Articular chondrocyte of knee joint (primary cell): ENCODE measurements at places on chromosomes 16 and 17. TPM values are rescaled to one million over a fixed set of nuclear protein-coding genes. Genes with fewer than 3 reads are reported as not detected.

Gene SCGB1C2
- not detected in 2 replicates for total RNA-seq

Gene TBC1D3G
- not detected in 2 replicates for total RNA-seq

Gene HP
- 0.11 TPM in 1 of 2 replicates, not detected in the other for total RNA-seq

Gene OR4D1
- total RNA-seq = not detected in 2 replicates

Gene TEFM
- total RNA-seq = 16.8 and 19.3 TPM in 2 replicates

Gene SYNGR3
- 0.26 and 0.76 TPM in 2 replicates for total RNA-seq

Gene PRDM7
- total RNA-seq = not detected in 2 replicates

Gene WDR81
- total RNA-seq = 21.4 and 27.4 TPM in 2 replicates

Gene SKAP1
- total RNA-seq = not detected in 2 replicates

Gene SNAI3
- not detected in 2 replicates for total RNA-seq

Gene SLC47A1
- 10.2 and 14.9 TPM in 2 replicates for total RNA-seq

Gene MARCHF10
- not detected in 2 replicates for total RNA-seq

Gene ARL4D
- total RNA-seq = 21.6 and 28.4 TPM in 2 replicates

Gene HS3ST3B1
- total RNA-seq = 4.6 and 6.3 TPM in 2 replicates

Gene KRTAP4-4
- total RNA-seq = not detected in 2 replicates

Gene ABCC11
- 0.13 and 0.43 TPM in 2 replicates for total RNA-seq

Gene C1QTNF8
- 0.65 TPM in 1 of 2 replicates, not detected in the other for total RNA-seq

Gene LGALS9B
- total RNA-seq = not detected in 2 replicates

Gene GAST
- total RNA-seq = not detected in 2 replicates

Gene ALOXE3
- not detected in 2 replicates for total RNA-seq

Gene ZNF385C
- total RNA-seq = not detected in 2 replicates

Gene KRT16
- 2.7 and 4.1 TPM in 2 replicates for total RNA-seq

Gene MMP2
- total RNA-seq = 355 and 362 TPM in 2 replicates

Gene RASD1
- total RNA-seq = 13.9 and 49.0 TPM in 2 replicates

Gene KRTAP9-2
- not detected in 2 replicates for total RNA-seq

Gene GP2
- total RNA-seq = not detected in 2 replicates

Gene RNPS1
- total RNA-seq = 69.3 and 85.8 TPM in 2 replicates

Gene TCAP
- total RNA-seq = 0.26 and 0.32 TPM in 2 replicates

Gene KCTD5
- 17.5 and 22.3 TPM in 2 replicates for total RNA-seq

Gene ASGR1
- total RNA-seq = 0.65 and 0.76 TPM in 2 replicates

Gene CLEC3A
- 0.22 and 0.52 TPM in 2 replicates for total RNA-seq

Gene TP53TG3B
- not detected in 2 replicates for total RNA-seq

Gene KCNH4
- total RNA-seq = under 0.01 TPM in 1 of 2 replicates, not detected in the other

Gene C16orf74
- 1.3 and 2.7 TPM in 2 replicates for total RNA-seq

Gene ZPBP2
- total RNA-seq = not detected in 2 replicates

Gene NEUROD2
- not detected in 2 replicates for total RNA-seq

Gene MAF
- 76.2 and 97.9 TPM in 2 replicates for total RNA-seq

Gene KRTAP2-1
- not detected in 2 replicates for total RNA-seq

Gene CD300LB
- total RNA-seq = not detected in 2 replicates

Gene KRTAP17-1
- not detected in 2 replicates for total RNA-seq

Gene TNFRSF17
- total RNA-seq = not detected in 2 replicates

Gene LRRC36
- 0.43 TPM in 1 of 2 replicates, not detected in the other for total RNA-seq

Gene MPV17L
- 0.97 and 5.1 TPM in 2 replicates for total RNA-seq

Gene TBC1D3D
- not detected in 2 replicates for total RNA-seq

Gene NPIPB2
- total RNA-seq = 2.5 and 6.5 TPM in 2 replicates

Gene MT1X
- total RNA-seq = 32.1 and 175 TPM in 2 replicates

Gene NFATC3
- total RNA-seq = 32.3 and 39.0 TPM in 2 replicates

Gene OVCA2
- 39.3 and 44.9 TPM in 2 replicates for total RNA-seq

Gene TMEM238L
- total RNA-seq = not detected in 2 replicates

Gene HS3ST6
- total RNA-seq = not detected in 2 replicates

Gene PRAC1
- not detected in 2 replicates for total RNA-seq

Gene FASN
- total RNA-seq = 40.9 and 57.5 TPM in 2 replicates
